Iris pigment epithelial cell (primary cell): ENCODE measurements at places on chromosomes 13 and 19.

GRCh38 chr19:40348125-40348913, at the start of the genes C19orf47 and PLD3:
C19orf47 (minus strand) TSS chr19:40348397; CDS start chr19:40341857, 6,540 bp downstream.
PLD3 (plus strand) TSS chr19:40348695; CDS start chr19:40366484, 17,789 bp downstream.
- DNase-seq: peak; percentile 99

- no peak for DNase-seq
Measured at GRCh38 chr19:45601524-45602374, at the start of gene GPR4. GPR4 (minus strand) TSS chr19:45602212; CDS start chr19:45591866, 10,346 bp downstream.

DNA sequence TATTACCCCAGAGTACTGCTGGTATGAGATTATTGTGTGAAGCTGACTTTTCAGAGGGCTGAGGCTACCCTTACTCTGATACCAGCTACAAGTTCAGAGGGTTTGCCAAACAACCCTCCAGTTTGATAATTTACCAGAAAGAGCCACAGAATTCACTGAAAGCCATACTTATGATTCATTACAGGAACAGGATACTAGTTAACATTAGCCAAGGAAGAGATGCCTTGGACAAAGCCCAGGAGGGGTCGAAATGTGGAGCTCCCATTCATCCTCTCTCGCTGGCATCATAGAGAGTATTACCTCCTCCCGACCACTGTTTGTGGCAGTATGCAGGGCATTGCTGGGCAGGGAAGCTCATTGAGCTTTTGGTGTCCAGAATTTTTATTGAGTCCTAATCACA, 364.3 kb downstream of the KCNRG start:
- no peak for DNase-seq

GRCh38 chr19:49556412-49557398, 23.7 kb downstream of the NOSIP start:
- no peak for DNase-seq

DNA sequence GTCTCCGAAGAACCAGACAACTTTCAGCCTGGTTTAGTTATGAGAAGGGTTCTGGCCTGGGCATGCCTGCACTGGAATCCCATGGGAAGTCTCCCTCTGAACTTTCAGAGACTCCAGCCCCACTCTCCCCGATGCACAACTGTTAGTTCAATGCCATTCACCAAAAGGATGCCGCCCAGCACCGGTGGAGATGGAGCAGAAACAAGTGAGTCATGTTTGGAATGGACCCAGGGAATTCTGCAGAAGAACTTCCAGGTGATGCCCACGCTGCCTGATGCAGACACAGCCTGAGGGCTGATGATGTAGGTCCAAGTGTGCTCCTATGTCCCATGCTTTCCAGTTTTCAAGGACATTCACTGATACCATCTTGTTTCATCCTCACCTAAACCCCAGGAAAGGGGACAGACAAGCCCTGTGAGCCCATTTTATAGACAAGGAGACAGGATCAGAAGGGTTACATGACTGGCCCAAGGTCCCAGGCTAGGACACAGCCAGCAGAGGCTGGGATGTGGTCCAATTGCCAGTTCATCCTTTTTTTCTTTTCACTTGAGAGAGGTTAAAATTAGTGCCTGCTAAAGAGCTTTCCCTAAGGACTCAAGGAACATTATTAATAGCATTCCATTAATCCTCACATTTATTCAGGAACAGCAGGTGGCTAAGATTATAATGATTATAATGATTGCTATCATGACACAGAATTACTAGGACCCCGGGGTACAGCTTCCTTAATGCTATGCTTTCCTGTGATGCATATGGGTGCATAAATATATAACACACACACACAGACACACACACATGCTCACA, 39.5 kb downstream of the SIAH3 start:
- DNase-seq: no peak

DNA sequence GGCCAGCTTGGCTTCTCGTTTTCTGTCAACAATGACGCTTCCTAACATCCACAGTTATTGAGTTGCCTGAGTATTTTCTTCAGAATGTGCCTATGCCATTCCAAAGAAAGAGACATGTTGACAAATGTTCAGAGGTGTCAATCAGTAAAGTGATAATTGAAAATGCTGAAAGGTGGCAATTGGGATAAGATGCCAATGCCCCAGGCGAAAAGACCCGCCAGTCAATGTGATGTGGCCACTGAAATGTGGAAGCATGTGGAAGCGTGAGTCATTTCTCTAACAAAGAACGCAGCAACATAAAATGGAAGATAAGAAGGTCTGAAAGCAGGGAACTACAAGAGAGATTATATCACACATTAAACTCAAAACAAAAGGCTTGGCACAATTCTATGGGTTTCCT, 882.2 kb upstream of the SLC10A2 start:
- peak; percentile 24 for DNase-seq

DNA sequence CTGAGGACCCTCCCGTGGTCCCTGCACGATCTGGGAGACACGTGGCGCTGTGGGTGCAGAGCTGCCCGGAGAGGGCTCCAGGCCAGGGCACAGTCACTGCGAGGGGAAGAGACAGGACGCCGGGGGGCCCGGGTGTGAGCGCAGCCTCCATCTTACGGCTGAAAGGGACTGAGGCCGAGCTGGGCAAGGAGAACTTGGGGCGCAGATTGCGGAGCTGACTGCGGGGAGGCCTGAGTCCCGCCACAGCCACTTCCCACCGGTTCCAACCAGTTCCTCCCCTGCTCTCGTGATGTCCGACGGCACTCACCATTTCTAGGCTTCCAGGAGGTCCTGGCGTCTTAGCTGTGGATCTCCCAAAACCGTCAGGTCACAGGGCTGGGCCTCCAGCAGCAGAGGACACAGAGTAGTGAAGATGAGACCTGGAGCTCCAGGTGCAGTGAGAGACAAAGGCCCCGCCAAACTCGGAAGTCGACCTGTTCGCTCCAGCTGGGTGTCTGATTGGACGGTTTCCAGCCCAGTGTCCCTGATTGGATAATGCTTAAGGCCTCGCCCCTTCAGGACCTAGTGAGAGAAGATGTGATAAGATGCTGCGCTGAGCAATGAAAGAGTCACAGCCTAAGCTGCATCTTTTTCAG, 4.8 kb upstream of the ZNF253 start:
- DNase-seq: peak; percentile 53

GRCh38 chr19:35142606-35143230, 337 bp upstream of the FXYD7 start:
- no peak for DNase-seq

- DNase-seq: no peak
Measured at GRCh38 chr13:113123226-113124201, 915 bp downstream of the F10 start.

GRCh38 chr13:50236898-50237318, 221.7 kb downstream of the KCNRG start:
- no peak for DNase-seq

DNA sequence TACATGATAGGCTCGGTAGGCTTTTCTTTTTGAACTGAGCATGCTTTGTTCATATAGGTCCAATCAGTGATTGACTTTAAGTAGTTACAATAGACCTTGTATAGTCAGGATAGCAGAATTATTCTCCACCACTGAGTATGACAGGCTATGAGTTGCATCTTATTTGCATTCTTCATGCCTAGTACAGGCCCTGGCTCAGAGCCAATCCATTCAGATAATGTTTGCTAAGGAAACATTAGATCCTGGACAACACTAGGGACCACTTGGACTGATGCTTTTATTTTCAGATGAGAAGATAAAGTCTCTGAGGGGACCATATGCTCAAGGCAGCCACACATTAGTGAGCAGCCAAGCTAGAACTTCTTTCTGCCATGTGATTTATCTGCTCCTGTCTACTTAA, 133.9 kb downstream of the KL start:
- peak; percentile 63 for DNase-seq

DNA sequence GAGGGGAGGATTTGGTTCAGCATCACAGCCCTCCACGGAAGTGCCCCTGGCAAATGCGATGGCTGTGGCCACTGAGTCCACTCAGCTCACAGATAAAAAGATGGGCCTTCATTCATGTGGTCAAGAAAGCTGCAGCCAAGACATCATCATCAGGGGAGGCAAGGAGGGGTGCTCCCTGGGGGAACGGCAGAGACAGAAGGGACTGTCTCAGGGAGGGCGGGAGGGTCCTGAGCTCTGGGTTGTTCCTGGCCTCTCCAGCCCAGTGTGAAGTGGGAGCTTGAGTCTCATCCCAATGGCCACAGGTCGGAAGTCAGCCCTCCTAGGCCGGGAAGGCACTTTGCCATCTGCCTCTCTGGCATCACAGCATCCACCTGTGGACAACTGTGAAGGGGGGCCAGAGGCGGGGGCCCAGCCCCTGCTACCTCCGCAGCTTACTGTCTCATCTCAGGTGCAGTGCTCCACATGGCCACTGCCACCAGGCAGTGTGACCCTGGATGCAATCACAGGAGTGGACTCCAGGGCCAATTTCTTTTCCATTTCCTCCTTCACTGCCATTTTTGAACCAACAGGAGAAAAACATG, 137.8 kb upstream of the SOX1 start:
- DNase-seq: no peak

GRCh38 chr19:10243606-10244005, 8.4 kb upstream of the MRPL4 start:
- DNase-seq: no peak

- no peak for DNase-seq
Measured at GRCh38 chr19:48915757-48916156, 15.6 kb downstream of the NUCB1 start.

GRCh38 chr19:5691822-5692722, 2.0 kb downstream of the RPL36 start:
- no peak for DNase-seq

- DNase-seq: no peak
Measured at GRCh38 chr13:23950736-23951510, 53.6 kb upstream of the C1QTNF9B start.

GRCh38 chr13:28499609-28500008, 4.7 kb upstream of the FLT1 start:
- DNase-seq: peak; percentile 53

DNA sequence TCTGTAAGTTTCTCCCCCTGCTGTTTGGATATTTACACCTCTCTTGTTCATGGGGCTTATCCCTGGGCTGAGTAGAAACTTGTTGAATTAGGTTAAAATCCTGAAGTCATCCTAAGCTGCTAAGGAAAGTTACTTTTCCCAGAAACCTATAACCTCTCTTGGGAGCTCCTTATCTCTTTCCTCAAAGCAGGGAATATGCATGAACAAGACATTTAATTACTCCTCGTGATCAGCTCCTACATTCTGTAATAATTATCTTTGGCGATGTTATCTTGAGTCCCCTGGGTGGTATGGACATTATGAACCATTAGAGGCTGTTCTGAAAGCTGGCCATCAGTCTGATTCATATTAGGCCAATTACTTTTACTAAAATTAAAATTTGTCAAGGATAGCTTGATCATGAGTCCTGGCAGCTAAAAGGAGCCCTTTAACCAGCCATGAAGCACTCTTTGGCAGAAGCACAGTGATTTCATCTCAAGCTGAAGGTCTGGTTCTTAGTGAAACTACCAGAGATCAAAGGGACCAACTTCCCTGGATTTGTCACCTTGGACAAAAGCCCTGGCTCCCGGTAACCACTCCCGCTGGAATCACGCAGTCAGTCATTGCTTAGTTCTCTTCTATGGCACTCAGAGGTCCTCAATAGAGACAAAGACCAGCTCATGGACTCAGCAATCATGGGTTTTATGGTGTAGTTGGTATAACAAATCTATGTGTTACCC, 811.8 kb downstream of the UQCRFS1 start:
- no peak for DNase-seq

DNA sequence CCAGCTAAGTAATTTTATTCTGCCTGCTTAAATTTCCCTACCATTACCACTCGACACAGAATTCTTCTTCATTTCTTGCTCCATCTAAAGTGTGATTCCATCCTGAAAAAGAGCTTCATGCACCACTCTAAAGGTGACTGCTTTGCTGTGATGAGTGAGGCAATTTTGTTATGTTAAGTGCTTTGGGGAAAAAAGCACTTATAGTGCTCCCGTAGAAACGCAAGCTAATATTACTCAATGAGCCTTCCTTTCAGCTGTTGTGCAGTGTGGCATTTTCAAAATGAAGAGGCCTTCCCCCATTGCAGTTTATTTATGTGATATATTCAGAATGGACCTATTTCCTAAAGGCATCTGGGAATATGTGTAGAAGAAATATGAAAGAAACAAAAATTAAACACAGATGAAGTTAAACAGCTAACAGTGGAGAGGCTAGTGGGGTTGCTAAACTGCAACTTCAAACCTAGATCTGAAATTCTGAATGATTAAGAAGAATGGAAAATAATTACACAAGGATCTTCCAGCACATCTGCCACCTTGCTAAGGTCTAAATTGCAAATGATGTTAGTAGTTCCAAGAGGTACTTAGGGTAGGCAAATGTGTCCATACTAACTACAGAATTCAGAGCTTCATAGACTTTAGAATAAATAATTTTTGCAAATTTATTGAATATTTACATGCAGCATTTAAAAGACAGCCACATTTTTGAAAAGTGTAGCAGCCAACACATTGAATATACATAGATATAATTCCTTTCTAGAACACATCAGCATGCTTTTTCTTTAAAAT, 211.7 kb downstream of the DCT start:
- DNase-seq: no peak

DNA sequence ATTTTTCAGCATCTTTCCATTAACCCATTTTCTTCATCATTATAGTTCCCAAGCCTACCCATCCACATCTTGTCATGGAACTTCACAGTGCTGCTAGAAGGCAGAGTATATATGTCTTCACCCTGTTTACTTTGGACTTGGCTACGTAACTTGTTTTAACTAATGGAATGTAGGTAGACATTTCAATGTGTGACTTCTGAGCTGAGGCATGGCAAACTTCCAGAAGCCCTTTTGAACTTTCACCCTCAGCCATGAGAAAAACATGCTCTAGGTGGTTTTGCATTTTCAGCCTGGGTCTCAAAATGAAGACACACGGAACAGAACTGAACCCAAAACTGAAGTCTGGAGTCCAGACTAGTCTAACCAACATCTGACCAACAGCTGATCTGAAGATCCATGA, 3.2 kb downstream of the TEX30 start:
- DNase-seq: peak; percentile 40

GRCh38 chr13:102312841-102313240, 89.0 kb downstream of the FGF14 start:
- DNase-seq: no peak

GRCh38 chr19:10505583-10506229, 2.5 kb upstream of the KEAP1 start:
- DNase-seq: peak; percentile 68

DNA sequence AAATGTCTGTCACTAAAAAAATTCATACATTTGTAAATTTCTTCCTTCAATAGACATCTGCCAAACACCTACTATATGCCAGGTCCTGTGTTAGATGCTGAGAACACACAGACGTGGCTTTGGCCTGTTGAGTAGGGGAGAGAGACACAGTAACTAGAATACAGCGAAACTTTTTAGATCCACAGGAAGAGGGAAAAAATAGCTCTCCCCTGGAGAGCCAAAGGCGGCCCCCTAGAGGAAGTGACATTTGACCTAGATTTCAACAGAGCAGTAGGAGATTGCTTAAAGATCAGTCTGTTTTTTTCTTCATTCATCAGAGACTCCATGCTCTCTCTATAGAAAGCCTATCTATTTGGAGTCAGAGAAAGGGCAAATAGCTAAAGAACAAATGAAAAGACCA, 11.3 kb downstream of the LCP1 start:
- no peak for DNase-seq
